SHP77 treated with DMSO at 0.1 percent for 48 hours (cell line): ENCODE measurements at places on chromosomes 16 and 17.

DNA sequence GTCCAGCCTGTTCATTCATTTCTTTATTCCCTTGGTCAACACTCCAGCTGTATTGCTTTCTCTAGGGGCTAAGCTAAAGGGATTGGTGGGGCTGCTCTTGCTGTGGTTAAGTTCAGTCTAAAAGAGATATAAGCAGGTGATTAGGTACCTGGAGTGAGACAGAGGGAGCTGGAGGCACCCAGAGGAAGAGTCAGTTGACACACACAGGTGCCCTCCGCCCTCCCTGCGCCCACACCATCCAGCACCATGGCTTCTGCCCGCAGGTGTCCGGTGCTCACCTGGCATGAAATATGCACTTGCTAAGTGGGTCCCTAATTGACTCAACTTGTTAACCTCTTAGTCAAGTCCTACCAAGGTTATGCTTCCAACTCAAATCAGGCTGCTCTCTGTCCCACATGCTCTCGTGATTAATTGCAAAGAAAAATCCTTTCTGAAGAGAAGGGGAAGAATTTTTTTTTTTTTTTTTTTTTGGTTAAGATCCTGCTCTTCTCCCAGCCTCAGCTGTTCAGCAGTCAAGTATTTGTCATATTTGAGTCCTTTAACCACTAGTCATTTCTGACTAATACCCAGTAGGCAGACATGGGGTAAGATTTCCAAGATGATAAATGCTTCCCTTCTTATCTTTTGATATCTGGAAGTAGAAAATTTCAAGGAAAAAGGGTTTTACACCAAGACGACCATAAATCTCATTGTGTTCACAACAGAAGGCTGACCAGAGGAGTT lies 199.8 kb upstream of the WSCD1 start:
- no peak for DNase-seq

DNA sequence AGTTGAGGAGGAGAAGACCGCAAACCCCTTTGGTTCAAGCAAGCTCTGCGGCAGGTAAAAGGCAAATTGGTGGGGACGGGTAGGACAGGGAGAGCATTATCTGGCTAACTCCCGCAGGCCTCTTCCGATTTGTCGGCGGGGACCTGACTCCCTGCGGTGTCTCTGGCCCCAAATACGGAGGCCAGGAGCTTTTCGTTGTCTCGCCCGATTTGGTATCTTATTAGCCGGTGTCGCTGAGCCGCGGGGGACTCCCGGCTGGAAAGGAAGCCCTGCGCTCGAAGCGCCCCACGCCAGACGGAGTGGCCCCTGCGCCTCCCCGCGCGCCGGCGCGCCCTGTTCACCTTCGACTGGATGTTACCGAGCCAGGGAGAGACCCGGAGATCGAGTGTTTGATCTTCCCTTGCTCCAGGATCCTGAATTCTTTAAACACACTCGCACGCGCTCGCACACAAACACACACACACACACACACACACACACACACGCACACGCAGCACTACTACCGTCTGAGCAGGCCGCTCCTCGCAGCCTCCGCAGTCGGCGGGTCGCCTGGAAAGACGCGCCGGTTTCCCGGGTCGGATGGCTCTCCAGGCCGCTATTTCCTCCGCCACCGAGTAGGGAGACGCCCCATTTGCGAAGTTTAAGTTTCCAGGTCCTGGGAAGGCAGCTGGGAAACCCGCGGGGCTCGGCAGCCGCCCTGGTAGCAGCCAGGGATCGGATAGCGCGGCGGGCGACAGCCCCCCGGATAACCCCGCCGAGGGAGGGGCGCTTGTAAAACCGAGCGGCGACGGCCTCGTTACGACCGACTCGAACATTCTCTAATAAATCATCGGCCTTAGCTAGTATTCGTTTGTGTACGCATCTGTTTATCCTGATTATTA lies 3.3 kb downstream of the PRAC1 start:
- no peak for DNase-seq

DNA sequence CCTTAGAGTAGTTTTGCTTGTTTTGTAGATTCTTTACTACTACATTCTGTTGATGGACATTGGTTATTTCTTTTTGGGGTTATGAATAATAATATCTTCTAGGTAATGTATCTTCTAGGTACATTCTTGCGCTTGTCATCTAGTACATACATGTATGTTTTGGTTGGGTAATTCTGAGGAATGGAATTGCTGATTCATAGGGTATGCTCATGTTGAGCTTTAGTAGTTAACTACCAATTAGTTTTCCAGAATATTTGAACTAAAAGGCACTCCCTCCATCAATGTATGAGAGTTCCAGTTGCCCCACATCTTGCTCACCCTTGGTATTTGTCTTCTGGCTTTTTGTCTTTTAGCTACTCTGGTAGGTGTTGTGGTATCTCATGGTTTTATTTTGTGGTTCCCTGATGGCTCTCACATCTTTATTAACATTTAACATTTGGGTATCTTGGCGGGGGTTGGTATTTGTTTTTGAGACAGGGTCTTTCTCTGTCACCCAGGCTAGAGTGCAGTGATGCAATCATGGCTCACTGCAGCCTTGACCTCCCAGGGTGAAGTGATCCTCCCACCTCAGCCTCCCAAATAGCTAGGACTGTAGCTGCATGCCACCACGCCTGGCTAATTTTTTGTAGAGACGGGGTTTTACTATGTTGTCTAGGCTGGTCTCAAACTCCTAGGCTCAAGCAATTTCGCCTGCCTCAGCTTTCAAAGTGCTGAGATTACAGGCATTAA lies 47.1 kb downstream of the SLC6A4 start:
- DNase-seq, result no peak

GRCh38 chr16:58497935-58498334 lies 2.0 kb upstream of the NDRG4 start:
- no peak for DNase-seq

DNA sequence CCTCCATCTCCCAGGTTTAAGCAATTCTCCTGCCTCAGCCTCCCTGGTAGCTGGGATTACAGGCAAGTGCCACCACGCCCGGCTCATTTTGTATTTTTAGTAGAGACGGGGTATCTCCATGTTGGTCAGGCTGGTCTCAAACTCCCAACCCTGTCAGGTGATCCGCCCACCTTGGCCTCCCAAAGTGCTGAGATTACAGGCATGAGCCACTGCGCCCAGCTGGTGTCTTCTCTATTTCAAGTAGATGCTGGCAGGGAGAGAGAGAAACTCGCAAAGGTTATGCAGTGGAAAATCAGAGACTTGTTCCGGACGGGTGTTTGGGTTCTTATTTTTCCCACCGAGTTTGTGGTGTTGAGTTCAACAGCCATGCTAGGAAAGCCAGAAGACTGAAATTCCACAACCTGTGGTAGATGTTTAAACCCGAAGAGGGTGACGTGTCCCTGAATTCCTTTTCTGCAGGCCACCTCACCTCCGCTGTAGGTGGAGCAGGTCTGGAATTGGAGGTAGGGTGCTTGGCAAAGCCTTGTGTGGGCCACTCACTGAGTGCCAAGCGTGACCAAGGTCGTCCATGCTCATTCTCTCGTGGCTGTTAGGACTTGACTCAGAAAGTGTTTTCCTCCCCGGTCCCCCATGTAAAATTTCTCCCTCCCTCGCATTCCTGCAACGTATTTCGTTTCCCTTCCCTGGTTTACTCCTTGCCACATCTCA lies 7.3 kb upstream of the ZDHHC7 start:
- DNase-seq, result no peak

DNA sequence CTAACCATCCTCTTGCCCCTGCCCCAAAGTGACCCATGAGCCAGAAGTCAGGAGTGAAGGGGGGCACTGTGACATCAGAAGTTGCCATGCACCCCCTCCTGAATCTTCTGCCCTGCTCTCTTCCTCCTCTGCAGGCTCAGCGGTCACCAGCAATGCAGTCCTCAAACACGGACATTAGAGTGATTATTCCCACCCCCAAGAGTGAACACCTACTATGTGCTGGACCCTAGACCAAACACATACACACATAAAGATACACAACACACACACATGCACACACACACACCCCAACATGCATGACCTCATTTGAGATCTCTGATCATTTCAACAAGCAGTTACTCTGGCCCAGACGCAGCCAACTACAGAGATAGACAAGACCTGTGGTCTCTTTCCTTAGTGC lies at the start of gene CDRT4:
Gene CDRT4 (minus strand): TSS at position 30 of the 400 bp plus-strand sequence. CDS start 27,383 bp downstream, outside the sequence.
- DNase-seq, result no peak

DNA sequence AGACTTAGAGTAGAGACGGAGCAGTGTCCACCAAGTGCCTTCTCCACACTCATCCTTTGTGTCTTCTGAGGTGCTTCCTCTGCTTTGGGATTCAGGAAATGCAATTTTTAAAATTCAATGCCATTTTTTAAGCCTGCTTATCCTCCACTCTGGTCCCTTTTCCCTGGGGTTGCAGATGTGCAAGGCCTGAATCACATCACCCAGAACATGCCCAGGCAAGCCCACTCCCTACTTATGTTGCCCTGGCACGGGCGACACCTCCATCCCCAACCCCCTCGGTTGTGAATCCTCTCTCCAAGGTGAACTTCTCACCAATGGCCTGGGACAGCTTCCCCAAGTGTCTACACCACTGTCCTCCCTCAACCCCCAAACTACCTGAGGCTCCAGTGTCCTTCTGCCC lies 116.2 kb downstream of the C17orf67 start:
- DNase-seq, result no peak

DNA sequence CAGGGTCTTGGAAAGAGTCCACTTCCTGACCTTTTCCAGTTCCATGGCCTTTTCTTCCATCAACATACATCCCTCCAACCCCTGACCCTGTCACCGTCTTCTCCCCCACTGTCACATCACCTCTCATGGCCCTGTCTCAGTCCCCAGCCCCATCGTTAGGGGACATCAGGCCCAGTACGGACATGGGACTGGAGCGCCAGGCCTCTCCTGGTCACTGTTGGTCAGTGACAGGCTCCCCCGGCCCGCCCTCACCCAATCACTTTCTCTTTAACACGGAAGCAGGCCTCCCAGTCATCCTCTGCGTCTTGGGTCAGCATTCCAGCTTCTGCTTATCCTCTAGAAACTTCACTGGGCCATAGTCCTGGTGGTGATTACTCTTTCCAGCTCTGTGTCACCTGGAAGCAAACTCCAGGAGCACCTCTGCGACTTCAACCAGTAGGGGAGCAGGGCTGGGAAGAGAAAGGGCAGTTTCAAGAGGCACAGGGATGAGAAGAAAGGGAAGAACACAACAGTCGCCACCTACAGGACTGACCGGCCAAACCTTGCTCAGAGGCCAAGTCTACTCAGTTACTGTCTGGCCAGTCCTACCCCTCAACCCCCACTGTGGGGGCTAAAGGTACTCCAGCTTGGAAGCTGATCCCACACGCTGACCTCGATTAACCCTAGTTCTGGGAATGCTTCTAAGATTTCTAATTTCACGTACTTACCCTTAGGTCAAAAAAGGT lies 15.9 kb upstream of the ICAM2 start:
- DNase-seq, result no peak

- peak; percentile 40 for DNase-seq
Measured at GRCh38 chr17:82383411-82383810, 11.8 kb downstream of the UTS2R start.

DNA sequence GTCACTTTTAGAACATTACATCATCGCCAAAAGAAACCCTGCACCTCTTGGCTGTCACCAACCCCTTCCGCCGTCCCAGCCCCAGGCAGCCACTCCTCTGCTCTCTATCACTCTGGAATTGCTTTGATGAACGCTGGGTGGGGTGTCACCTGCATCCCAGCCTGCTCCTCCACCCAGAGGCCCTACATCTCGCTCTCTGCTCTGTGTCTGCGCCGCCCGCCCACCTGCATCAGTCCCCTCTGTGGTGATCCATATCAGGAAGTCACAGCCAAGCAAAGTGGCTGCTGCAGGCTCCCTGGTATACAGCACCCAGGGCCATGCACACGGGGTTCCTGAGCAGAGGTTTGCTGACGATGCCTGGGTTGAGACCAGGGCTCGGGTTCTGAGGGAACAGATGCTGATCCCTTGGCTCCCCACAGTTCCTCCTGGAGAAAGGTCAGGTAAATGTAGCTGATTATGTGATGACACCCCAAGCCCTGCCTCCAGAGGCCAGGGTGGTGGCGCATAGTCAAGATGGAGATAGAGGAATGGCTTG lies 30.8 kb downstream of the MPRIP start:
- no peak for DNase-seq

DNA sequence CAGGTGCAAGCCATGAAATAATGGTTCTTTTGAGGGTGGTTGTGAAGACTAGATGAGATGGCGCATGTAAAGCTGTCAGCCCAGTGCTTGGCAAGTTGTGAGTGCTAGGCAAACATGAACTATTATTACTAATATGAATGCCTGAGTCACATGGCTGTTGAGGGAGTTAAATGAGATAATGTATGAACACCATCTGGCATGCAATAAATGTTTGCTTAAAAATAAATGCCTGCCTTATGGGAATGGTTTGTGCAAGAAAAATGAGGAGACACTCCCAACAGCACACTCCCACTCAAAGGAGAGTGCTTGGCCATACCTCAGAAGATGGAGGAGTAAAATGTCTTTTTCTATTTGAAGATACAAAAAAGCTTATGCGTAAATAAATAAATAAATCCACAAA lies 3.6 kb downstream of the MAPK3 start:
- no peak for DNase-seq

GRCh38 chr17:75933808-75934207 lies 7.0 kb downstream of the FBF1 start:
- no peak for DNase-seq

GRCh38 chr16:84561291-84561690 lies 56.6 kb downstream of the COTL1 start:
- DNase-seq, result no peak

- no peak for DNase-seq
Measured at GRCh38 chr16:55508941-55509931, at the start of gene LPCAT2. TSS of gene LPCAT2 (plus strand) at chr16:55509072. CDS start at chr16:55509182, 110 bp downstream.

- DNase-seq, result no peak
Measured at GRCh38 chr16:8832717-8833105, 35.1 kb downstream of the PMM2 start.

DNA sequence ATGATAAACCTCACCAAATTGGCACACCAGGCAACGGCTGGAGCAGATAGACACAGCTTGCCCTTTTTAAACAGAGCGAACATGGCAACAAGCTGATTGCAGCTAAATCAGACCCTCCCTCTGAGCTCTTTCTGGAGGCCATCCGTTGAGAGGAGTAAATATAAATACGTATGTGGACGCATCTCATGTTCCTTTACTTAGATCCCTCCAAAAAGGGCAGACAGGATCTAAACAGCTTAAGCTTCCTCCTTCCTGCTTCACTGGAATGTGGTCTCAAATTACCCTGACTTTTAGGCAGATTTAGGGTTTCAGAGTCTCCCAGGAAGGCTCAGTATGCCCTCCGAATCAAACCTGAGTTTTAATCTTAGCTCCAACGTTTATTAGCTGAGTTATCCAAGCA lies 204.7 kb upstream of the GOT2 start:
- DNase-seq, result no peak

DNA sequence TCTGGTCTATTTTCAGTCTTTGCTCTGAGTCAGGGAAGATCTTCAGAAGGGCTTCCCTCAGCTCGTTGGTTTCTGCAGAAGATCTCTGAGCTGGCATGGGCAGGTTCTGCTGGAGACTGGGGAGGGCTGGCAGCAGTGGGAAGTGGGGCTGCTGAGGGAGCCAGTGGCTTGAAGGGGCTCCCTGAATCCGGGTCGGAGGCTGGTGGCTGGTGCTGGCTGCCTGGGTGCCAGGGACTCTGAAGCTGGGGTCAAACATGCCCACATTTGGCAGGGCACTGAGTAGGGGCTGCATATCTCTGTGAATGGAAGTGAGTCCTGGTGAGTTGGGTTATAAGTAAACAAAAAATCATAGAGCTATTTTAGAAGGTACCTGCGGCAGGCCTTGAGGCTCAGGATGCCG lies 67.0 kb downstream of the N4BP1 start:
- DNase-seq, result no peak
